Suppressor macrophage treated with lipopolysaccharide for 1 hour (primary cell): ENCODE measurements at places on chromosomes 7 and 10.

DNA sequence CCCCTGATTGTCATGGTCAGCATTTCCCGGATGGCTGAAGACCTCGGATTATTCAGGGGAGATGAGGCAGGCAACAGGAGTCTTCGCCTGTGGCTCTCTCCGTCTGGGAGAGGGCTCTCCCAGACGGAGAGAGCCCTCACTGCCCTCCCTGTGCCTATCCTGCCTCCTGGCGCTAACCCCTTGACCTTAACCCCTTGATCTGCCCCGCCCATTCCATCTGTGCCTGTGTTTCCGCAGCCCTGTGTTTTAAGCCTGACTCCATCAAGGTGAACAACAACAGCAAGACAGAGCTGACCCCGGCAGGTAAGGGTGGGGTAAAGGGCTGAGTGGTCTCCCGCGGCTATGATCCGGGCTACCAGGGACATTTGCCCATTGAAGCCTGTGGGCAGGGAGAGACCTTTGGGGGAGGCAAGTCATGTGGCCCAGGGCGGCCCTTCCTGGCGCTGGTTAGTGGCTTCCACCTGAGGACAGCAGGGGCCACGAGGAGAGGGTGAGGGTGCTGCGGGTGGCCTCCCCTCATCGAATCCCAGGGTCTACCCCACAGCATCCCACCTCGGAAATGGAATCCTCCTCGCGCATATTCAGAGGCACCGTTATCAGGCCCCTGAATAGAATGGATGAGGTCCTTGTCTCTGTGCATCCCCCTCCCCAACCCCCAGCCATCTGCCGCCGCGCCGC, 4.2 kb upstream of the MUC12 start:
- no peak for DNase-seq

GRCh38 chr10:107160866-107161265, 3.6 kb downstream of the SORCS1 start:
- no peak for DNase-seq

- DNase-seq: no peak
Measured at GRCh38 chr10:99827936-99828335, 45.5 kb downstream of the ABCC2 start.

- DNase-seq: no peak
Measured at GRCh38 chr10:24708081-24708480, 15.6 kb downstream of the ARHGAP21 start.

DNA sequence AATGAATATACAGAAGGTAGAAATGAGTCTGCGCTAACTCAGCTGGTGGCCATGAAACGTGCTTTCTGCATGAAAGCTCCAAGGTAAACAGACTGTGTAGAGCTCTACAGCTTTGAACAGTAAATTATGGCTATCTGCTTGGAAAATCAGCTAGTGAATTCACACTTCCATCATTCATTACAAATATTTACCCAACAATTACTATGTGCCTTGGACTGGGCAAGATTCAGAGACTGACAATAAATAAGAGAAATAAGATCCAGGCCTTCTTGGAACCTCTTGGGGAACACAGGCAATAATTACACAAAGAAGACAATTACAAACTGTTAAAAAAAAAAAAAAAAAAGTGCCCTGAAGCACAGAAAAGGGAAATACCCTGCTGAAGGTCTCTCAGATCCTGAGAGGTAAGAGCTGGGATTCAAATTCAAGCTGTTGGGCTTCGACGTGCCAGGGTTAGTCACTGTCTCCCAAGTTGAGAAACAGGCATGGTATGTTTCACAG, 15.8 kb downstream of the TSPAN12 start:
- DNase-seq: no peak

GRCh38 chr7:1591876-1592275, 22.0 kb upstream of the PSMG3 start:
- no peak for DNase-seq

GRCh38 chr7:26081638-26082037, 70.4 kb upstream of the NFE2L3 start:
- no peak for DNase-seq

DNA sequence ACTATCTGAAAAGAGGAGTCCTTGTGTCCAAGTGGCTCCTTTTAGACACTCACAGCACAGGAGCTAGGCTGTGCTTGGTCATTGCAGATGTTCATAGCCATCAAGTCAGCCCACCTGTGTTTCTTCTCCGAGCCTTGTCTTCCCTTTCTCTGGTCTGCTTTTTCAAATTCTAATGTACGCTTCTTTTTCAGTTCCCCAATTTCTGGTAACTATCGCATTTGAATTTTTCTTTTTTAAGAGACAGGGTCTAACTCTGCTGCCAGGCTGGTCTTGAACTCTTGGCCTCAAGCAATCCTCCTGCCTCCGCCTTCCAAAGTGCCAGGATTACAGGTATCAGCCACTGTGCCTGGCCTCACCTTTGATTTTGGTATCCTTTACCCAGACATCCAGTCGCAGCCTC, 18.9 kb downstream of the APBB1IP start:
- no peak for DNase-seq

DNA sequence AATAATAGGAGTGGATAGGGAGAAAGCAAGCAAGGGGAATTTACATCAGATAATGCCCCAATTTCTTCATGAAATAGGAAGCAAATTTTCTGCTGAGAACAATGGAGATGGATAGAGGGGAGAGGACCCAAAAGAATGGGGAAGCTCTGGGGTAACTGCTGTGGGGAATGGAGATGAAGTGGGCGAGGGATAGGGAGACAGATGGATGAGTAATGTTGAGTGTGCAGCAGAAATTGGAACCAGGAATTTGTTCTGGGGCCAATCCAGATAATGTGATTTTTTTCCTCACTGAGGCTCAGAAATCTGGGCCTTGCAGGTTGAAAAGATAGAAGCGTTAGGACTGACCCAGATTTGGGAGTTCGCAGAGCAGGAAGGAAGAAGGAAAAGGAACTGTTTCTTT, 24.5 kb upstream of the MRC1 start:
- DNase-seq: peak; percentile 89

GRCh38 chr7:1253681-1254181, 21.1 kb downstream of the UNCX start:
- DNase-seq: no peak

- no peak for DNase-seq
Measured at GRCh38 chr10:58818900-58819299, 306.2 kb downstream of the BICC1 start.

- no peak for DNase-seq
Measured at GRCh38 chr10:25896421-25896820, 37.6 kb upstream of the MYO3A start.

- DNase-seq: no peak
Measured at GRCh38 chr10:317271-317769, 182.1 kb downstream of the ZMYND11 start.

DNA sequence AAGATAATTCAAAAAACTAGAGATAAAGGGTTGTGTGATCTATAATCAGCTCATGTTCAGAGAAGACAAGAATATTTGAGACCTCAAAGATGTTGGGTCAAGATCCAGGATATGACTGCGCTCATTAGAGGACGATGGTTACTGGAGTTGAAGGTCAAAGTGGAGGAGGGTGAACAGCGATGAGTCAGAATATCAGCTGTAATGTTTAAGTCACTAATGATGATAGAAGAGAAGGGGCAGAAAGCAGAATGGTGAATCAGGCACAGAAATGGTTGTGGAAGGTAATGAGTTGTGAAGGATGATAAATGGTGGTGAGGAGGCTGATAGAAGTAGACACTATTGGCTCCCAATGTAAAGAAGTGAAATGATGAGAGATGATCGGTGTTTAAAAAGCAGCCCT, 540.3 kb downstream of the INHBA start:
- no peak for DNase-seq

DNA sequence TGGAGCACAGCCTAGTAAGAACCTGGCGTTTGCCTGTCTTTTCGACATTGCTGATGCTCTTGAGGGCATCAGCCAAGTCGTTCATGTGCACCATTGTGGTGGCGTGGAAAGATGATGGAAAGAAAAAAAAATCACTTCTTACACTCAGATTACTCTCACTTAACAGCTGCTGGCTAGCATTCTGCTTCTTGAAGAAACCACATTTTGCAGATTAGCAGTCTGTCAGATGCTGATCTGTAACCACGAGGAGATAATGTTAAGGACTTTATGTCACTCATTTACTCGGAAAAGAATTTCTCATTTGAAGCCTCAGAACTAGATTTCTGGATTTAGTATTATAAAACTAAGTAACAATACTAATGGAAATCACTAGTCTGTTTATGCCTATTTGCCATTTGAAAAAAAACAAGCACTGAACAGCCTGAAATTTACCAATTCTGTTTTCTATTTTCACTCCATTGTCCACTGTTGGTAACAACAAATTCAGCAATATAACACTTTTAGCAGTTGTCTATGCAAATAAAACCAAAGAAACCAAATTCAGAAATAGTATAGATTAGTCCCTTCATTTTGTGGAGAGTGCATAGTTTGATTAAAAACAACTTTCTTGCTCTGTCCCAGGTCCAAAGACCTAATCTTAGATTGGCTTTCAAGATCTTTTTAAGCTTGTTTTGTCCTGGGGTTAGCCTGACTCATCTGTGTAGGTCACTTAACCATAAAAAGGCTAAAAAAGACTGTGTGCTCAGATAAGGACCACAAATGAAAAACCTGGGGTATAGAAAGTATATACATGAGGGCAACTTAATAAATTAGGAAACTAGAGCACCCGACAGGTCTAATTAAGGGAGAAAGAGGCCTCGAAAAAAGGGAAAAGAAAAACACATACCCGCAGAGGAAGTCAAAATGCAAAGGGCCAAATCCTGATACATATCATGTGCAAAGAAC, 67.5 kb downstream of the NT5C2 start:
- DNase-seq: no peak

DNA sequence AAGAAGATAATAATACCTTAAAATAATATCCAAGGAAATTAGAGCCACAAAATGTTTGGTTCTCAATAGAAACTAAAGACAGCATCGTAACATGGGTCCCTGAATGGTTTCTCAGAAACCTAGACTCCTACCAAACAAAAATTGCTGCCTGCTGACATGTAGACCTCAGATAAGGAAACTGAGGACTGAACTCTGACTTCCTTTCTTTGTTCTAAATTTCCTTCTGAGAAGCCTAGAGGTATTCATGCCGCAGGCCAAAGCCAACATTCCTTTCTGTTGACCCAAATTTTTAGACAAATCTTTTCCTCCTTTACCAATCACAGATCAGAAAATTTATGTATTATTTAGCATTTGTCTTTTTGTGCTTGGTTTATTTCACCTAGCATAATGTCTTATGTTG, 816.7 kb upstream of the PHF14 start:
- no peak for DNase-seq

- no peak for DNase-seq
Measured at GRCh38 chr10:11246752-11247467, 229.2 kb downstream of the CELF2 start.

GRCh38 chr7:12146813-12147212, 64.3 kb upstream of the TMEM106B start:
- no peak for DNase-seq

DNA sequence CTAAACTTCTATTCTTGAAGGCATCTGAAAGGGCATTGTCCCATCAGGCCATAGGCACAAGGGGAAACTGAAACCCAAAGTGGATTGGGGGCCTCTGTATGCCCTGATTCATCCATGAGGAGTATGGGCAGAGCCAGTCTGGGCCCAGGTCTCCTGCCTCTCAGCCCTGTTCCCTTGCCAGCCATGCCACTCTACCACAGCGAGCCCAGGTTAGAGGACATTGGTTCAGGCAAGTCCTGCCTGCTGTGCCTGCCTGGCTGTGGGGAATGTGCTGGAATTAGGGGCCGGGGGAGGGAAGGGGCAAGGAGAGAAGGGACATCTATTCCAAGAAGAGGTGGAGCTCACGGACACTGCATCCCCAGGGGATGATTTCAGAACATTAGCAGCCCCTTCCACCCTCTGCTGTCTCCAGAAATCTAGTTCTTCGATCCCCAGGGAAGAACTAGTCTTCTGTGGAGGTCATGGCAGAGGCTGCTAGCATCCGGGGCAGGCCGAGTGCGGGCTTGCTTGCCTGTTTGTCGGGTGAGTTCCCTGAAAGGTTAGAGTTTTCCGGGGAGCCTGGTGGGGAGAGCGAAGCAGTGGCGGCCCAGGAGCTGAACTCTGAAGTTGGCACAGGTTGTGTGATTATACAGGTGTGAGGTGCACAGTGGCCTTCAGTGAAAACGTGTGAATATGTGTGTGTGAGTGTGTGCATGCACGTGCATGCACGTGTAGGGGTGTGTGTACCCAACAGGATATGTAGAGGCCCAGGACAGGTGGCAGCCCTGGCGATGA, 37.8 kb downstream of the TBATA start:
- no peak for DNase-seq

- no peak for DNase-seq
Measured at GRCh38 chr7:97513326-97513725, 218.6 kb upstream of the TAC1 start.

DNA sequence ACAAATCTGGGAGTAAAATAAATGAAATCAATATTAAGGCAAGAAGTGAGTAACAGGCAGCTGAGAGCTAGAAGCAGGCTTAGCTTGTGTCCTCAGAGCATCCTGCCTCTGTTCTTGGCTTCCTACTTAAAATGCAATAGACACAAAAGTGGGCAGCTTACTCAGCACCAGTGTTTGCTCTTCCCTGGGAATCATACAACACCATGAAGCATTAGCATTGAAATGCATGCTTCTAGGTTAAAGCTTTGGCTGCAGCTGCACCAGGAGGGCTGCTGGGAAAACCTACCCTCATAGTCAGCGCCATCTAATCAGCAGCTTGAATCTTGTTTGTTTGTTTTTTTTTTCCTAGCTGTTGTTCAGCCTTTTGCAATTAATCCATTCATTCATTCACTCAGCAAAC, 104.2 kb upstream of the VWC2 start:
- DNase-seq: no peak

- no peak for DNase-seq
Measured at GRCh38 chr7:12607134-12607533, 36.6 kb downstream of the SCIN start.

DNA sequence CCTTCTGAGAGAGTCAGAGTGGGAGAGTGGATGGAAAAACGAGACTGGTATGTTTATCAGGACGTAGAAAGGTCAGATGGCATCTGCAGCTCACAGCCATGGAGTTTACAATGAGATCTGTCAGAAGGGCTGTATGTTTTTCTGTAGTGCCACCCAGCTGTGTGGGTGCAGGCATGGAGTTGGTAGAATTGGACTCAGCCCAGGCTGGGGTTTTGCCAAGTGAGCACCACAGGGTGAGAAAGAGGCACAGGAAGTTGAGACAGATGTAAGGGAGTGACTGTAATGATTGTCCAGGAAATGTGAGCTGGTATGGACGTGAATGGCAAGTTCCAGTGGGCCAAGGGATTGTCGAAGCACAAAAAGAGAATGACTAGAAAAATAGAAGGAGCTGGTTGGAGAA, 9.1 kb upstream of the ZYX start:
- peak; percentile 88 for DNase-seq

GRCh38 chr10:38038107-38038931, 27.8 kb downstream of the ZNF33A start:
- peak; percentile 49 for DNase-seq

- no peak for DNase-seq
Measured at GRCh38 chr10:86292462-86293395, 73.9 kb downstream of the GRID1 start.

- no peak for DNase-seq
Measured at GRCh38 chr7:12583922-12584321, 13.4 kb downstream of the SCIN start.
